Upper lobe of left lung (tissue), 6 donors: ENCODE measurements at places on chromosomes 2 and 18.

GRCh38 chr2:36902385-36903120 lies 63.8 kb downstream of the STRN start:
- no peaks in the 10 kb centered on the region for H3K36me3 ChIP-seq
- H3K27me3 ChIP-seq, result no peaks in the 10 kb centered on the region
- H3K4me1 ChIP-seq, result no peaks in the 10 kb centered on the region
- H3K27ac ChIP-seq, result no peak overlapping the region
- no peak for DNase-seq

GRCh38 chr2:176856683-176857082 lies 355.9 kb upstream of the HNRNPA3 start:
- no peaks in the 10 kb centered on the region for H3K36me3 ChIP-seq
- no peak overlapping the region for H3K4me3 ChIP-seq
- H3K4me1 ChIP-seq, result no peaks in the 10 kb centered on the region
- no peak overlapping the region for H3K27ac ChIP-seq
- no peaks in the 10 kb centered on the region for H3K27me3 ChIP-seq
- DNase-seq, result no peak

DNA sequence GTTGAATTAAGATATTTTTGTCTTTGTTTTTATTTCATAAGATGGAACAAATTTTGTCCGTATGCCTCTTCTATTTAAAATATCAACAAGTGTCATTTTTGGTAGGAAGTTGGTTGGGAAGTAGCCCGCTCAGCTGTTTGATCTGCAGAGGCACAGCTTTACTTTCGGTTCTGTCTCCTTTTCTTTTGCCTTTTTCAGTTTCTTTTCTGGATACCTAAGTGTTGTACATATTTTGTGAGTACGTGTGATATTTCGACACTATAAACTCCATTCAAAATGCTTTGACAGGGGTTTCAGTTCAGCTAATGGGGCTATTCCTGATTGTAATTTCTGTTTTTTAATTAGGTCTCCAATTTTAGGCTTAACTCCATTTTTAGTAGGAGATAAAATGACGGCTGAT lies 1785.0 kb upstream of the LRRTM1 start:
- H3K4me1 ChIP-seq, result no peaks in the 10 kb centered on the region
- no peak overlapping the region for H3K4me3 ChIP-seq
- no peaks in the 10 kb centered on the region for H3K27me3 ChIP-seq
- H3K27ac ChIP-seq, result no peak overlapping the region
- no peak for DNase-seq

GRCh38 chr2:20015482-20016083 lies 3.1 kb upstream of the MATN3 start:
- no peak for DNase-seq
- H3K27ac ChIP-seq, result no peak overlapping the region
- H3K36me3 ChIP-seq, result no peaks in the 10 kb centered on the region
- H3K4me3 ChIP-seq, result no peak overlapping the region
- peaks cover 11% of the 10 kb centered on the region for H3K4me1 ChIP-seq

- H3K27ac ChIP-seq, result no peak overlapping the region
- no peak for DNase-seq
- H3K27me3 ChIP-seq, result no peaks in the 10 kb centered on the region
- H3K4me3 ChIP-seq, result no peak overlapping the region
Observed at GRCh38 chr2:146124741-146125140, 1604.8 kb upstream of the ZEB2 start.

GRCh38 chr2:172790404-172790803 lies 54.8 kb downstream of the RAPGEF4 start:
- H3K4me3 ChIP-seq, result no peak overlapping the region
- no peaks in the 10 kb centered on the region for H3K27me3 ChIP-seq
- H3K27ac ChIP-seq, result no peak overlapping the region
- no peak for DNase-seq
- H3K36me3 ChIP-seq, result no peaks in the 10 kb centered on the region
- no peaks in the 10 kb centered on the region for H3K4me1 ChIP-seq

DNA sequence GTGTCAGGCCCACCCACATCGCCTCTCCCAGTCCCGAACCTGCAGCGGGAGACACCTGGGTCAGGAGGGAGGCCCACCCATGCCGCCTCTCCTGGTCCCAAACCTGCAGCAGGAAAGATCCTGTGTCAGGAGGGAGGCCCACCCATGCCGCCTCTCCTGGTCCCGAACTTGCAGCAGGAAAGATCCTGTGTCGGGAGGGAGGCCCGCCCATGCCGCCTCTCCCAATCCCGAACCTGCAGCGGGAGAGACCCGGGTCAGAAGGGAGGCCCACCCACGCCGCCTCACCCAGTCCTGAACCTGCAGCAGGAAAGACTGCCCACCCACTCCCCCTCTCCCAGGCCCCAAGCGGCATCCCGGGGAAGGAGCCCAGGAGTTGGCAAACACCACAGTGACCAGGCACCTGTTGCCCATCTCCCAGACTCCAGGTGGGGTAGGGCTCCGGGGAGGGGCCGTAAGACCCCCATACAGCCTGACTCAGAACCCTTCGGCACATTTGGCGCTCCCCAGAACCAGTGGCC lies 7.8 kb downstream of the SLC66A2 start:
- H3K27me3 ChIP-seq, result no peaks in the 10 kb centered on the region
- no peak overlapping the region for H3K4me3 ChIP-seq
- H3K36me3 ChIP-seq, result peaks cover 19% of the 10 kb centered on the region

GRCh38 chr2:37771600-37772088 lies 100.2 kb upstream of the CDC42EP3 start:
- H3K27ac ChIP-seq, result no peak overlapping the region
- peaks cover 40% of the 10 kb centered on the region for H3K4me1 ChIP-seq
- no peaks in the 10 kb centered on the region for H3K27me3 ChIP-seq
- no peak for DNase-seq
- H3K36me3 ChIP-seq, result no peaks in the 10 kb centered on the region

GRCh38 chr2:230408244-230408842 lies 7.7 kb upstream of the SP100 start:
- H3K4me3 ChIP-seq, result no peak overlapping the region
- peaks cover 6% of the 10 kb centered on the region for H3K36me3 ChIP-seq
- no peaks in the 10 kb centered on the region for H3K27me3 ChIP-seq
- H3K4me1 ChIP-seq, result peaks cover 33% of the 10 kb centered on the region
- H3K27ac ChIP-seq, result peak overlapping the region; percentile 62
- DNase-seq, result no peak

- no peak for DNase-seq
- H3K27ac ChIP-seq, result no peak overlapping the region
- H3K36me3 ChIP-seq, result no peaks in the 10 kb centered on the region
- no peaks in the 10 kb centered on the region for H3K27me3 ChIP-seq
Observed at GRCh38 chr2:96565111-96565510, 28.6 kb downstream of the ARID5A start.

- no peak for DNase-seq
- H3K27me3 ChIP-seq, result no peaks in the 10 kb centered on the region
- no peak overlapping the region for H3K27ac ChIP-seq
- no peaks in the 10 kb centered on the region for H3K36me3 ChIP-seq
- no peaks in the 10 kb centered on the region for H3K4me1 ChIP-seq
- H3K4me3 ChIP-seq, result no peak overlapping the region
Observed at GRCh38 chr2:184155791-184156190, 442.5 kb upstream of the ZNF804A start.

DNA sequence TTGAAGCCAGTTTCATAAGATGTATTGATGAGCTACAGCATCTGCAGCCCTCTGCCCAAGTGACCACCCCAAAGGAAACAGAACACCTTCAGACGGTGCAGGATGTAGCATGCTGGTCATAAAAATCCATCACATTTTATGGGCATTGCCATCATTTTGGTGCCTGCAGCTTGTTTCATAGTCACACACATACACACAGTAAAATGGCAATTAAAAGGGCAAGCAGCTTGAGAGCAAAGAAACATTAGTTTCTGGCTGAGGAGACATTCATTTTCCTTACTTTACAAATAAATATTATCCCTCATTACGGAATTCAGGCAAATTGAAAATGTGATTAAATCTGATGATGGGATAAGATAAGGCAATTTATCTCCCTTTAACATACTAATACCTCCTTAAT lies 13.4 kb downstream of the MYO5B start:
- H3K4me3 ChIP-seq, result no peak overlapping the region
- no peaks in the 10 kb centered on the region for H3K4me1 ChIP-seq
- H3K27ac ChIP-seq, result no peak overlapping the region
- H3K36me3 ChIP-seq, result no peaks in the 10 kb centered on the region

DNA sequence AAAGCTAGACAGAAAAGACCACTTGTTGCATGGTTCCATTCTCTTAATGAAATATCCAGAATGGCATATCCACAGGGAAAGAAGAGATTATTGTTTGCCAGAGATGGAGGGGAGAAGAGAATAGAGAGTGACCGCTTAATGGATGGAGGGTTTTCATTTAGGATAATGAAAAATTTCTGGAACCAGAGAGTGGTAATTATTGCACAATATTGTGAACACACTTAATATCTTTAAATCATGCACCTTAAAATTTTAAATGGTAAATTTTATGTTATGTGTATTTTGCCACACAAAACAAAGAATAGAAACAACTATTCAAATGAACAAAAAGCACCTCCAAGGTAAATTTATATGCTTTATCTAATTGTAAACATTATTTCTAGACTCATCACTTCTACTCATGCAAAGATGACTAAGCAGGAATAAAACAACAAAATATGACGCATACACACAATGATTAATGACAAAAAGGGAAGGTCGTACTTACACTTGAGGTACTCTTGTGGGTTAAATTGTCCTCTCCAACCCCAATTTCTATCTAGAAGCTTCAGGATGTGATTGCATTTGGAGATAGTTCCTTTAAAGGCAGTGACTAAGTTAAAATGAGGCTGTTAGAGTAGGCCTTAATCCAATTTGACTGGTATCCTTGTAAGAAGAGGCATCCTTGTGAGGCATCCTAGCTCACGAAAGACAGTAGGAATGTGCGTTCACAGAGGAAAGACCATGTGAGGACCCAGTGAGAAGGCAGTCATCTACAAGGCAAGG lies 18.7 kb upstream of the DHRS9 start:
- no peaks in the 10 kb centered on the region for H3K4me1 ChIP-seq
- H3K36me3 ChIP-seq, result no peaks in the 10 kb centered on the region
